Activated naive CD4-positive, alpha-beta T cell treated with anti-CD3 and anti-CD28 coated beads, Interleukin-2, amount 50 U/mL, for 72 hours (primary cell): ENCODE measurements at places on chromosomes 2 and 18. TPM values are rescaled to one million over a fixed set of nuclear protein-coding genes. Genes with fewer than 3 reads are reported as not detected.

GRCh38 chr2:230327418-230328154, 593 bp downstream of the SP140L start:
- peak; percentile 6 for DNase-seq

DNA sequence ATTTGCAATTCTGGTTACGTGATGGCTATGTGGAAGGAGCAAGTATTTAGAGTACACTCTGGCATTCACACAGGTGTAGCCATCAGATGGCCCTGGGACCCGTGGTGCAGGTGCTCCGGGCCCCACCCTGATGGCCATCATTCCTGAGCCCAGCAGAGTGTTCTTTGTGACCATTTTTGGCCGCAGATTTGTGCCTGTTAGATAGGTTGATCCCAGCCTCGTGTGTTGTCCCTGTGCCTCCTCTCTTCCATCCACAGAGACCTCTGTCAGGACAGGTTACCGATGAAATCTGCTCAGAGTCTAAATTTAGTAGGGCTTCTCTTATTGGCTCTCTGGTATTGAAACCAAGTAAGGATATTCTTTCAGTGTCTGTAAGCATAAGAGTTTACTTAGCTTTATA, 33.9 kb downstream of the MAPRE2 start:
- DNase-seq = no peak

- no peak for DNase-seq
Measured at GRCh38 chr2:219079417-219079816, 18.7 kb upstream of the IHH start.

LRATD1 gene
- total RNA-seq = not detected

PMS1 gene
- 38.3 TPM for total RNA-seq
